ENCODE measurements at places on chromosomes 2 and 18.

DNA sequence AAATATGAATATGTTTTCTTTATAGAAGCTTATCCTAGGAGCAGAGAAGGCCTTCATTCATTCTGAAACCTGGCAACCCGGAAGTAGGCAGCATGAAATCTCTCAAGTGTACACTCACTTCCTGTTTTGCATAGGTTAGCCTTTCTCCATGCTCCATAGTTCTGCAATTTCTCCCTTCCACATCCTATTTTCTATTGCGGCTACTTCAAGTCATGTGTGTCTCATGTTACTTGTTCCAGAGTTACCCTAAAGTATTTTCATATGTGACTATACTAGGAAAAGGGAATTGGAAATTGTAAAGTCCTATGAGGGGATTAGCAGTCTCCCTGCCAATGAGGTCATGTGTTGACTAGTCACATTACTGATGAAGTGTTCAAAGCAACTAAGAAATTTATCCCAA is 320.6 kb downstream of the NCKAP5 start:
- no peak for DNase-seq

GRCh38 chr2:17533546-17533945 is 7.0 kb upstream of the VSNL1 start:
- DNase-seq, result no peak

DNA sequence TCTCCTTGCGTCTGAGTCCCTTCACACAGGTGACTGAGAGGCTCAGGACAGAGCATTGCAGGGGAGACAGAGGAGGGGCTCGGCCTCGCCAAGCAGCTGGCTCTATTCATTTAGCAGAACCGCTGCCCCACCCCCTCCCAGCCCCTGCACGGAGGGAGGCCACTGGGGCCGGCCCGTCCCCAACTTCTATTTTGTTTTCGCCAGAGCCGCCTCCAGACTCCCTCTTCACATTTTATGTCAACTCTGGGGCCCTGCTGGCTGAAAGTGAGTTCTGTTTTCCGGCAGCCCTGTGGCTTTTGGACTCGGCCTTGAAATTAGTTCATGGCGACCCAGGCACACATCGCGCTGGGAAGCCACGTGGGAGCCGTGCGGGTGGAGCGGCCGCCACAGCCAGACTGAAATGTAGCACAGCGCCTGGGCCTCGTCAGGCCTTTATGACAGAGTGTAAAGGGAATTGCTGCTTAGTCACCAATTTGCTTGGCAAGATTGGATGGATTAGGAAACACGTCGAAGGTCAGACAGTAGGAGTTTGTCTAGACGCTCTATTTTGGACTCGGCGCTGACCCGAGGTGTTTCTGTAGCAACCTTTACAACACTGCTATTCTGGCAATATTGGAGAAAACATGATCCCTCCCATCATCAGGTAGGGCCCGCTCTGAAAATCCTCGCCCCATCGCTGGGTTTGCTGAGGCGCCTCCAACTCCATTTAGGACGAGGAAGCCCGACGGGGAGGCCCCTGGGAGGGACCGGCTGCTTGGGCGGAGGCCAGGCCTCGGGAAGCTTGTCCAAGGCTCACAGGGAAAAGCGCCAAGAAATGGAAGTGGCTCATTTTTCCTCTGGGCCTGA is 90.7 kb upstream of the CTDP1 start:
- DNase-seq, result peak; percentile 34

DNA sequence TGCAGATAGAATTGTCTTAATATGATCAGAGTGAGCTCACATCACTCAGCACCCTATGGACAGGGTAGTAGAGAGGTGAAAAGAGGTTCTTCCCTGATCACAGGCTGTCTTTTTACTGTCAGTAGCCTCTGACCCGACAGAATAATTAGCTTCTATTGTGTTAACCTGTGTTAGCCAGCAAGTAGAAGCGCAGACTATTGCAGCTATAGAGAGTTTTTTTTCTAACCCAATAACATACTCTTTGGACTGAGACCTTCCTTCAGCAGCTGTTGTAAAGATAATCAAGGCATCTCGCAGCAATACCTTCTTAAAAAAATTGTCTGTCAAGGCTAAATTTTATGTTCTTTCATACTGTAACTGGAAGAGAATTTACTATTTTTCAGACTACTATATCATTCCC is 670.4 kb downstream of the ADCYAP1 start:
- DNase-seq, result no peak

DNA sequence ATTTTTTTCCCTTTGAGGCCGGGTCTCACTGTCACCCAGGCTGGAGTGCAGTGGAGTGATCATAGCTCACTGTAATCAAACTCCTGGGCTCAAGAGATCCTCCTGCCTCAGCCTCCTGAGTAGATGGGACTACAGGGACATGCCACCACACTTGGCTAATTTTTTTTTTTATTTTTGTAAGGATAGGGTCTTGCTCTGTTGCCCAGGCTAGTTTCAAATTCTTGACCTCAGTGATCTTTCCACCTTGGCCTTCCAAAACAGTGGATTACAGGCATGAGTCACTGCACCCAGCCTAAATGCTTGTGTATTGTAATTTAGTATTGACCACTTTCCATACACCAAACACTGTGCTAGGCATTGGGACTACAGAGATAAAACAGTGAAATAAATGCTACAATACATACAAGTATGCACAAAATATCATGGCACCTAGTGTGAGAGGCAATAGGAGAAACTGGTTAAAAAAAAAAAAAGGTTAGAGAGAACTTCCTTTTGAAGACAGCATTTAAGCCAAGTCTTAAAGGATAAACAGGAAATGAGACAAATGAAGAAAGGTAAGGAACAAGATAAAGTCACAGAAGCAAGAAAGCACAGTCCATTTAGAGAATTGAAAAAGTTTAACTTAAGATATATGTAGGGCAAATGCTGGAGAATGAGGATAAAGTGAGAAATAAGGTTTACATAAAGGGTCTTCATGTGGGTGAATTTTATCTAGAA is 113.4 kb downstream of the GORASP2 start:
- DNase-seq, result no peak

GRCh38 chr2:134623796-134624195 is 95.0 kb downstream of the TMEM163 start:
- no peak for DNase-seq

- no peak for DNase-seq
Observed at GRCh38 chr2:8535469-8535795, 146.4 kb upstream of the ID2 start.

DNA sequence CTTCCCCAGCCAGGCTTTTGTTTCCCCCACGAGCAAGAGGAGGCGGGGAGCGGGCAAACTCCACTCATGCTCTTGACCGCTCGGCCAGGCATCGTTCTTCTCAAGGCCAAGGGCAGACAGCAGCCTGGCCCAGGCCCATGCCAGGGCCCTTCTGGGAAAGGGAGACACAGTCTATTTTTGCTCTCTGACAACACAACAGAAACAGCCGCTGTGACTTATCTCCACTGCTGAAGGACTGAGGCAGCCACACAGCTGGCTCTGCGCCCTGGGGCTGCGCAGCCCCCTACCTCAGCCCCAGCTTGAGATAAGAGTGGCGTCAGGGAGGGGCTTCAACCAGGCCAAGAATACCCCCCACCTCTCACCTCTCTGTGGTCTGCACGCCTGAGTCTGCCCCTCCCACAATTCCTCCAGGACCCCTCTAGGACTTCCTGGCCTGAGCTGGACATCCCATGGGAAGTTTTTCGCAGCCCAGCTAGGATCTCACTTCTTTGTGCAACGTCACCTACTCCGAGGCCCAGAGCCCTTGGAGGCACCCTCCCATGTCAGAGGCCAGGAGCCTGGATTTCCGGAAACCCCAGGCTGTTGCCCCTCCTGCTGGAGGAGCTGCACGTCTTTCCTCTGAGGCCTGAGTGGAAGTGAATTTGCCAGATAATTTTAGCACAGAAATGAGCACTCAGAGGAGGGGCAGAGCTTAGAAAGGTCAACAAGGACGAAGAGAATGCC is 118.9 kb upstream of the OTOS start:
- DNase-seq, result no peak

DNA sequence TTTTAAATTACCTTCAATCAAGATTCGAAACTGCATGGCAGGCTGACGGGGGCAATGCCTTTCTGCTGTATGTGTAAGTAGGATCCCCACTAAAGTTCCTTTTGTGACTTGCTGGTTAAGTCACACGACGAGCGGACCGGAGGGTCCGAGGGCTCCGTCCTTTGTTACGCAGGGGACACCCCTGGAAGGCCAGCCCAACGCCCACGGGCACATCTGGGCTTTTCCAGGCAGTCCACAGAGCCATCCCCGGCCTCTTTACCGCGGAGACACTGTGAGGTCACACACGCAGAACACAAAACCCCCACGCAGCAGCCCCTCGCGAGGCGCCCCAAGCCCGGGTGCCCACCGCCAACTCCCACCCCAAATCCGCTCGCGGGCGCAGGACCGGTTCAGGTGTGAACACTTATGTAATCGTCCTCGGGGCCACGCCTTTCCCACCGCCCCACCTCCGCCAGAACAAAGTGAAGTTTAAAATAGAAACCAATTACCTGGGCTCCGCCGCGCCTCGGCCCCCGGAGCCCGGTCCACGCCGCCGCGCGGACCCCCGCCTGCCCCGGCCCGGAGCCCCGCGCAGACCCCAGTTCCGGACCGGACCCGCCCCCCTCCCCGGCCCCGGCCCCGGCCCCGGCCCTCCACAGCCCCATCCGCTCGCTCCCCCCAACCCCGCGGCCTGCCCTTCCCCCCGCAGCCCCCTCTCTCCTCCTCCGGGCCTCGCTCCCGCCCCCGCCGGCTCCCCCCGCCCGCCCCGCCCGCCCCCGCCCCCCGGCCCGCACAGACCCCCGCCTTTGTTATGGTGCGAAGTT is 4.2 kb downstream of the ZNF516 start:
- no peak for DNase-seq

- no peak for DNase-seq
Observed at GRCh38 chr18:26206488-26206887, 19.8 kb upstream of the TAF4B start.

- DNase-seq, result no peak
Observed at GRCh38 chr2:215970425-215970824, 42.9 kb downstream of the MREG start.

DNA sequence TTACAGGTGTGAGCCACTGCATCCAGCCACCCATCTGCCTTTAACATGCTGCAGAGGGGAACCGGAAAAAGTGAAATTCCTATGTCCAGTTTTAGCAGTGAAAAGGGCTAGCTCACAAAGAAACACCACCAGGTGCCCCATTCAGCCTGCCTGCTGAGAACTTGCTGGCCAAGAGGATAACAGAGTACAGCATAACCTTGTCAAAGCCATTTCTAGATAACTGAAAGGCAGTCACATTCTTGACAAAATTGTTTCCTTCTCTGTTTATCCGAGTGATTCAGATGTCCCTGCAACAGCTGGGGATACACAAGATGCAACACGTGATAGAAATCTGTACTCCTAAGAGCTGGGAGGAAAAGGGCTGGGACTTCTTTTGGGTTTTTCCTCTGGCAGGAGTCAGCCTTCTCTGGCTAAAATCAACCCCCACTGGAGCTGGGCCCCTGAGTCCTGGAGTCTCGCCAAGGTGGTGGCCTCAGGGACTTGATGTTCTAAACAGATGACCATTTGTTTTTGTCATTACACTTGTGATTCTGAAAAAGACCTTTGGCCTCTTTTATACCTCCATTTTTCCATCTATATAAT is 505.4 kb downstream of the BCL11A start:
- no peak for DNase-seq

DNA sequence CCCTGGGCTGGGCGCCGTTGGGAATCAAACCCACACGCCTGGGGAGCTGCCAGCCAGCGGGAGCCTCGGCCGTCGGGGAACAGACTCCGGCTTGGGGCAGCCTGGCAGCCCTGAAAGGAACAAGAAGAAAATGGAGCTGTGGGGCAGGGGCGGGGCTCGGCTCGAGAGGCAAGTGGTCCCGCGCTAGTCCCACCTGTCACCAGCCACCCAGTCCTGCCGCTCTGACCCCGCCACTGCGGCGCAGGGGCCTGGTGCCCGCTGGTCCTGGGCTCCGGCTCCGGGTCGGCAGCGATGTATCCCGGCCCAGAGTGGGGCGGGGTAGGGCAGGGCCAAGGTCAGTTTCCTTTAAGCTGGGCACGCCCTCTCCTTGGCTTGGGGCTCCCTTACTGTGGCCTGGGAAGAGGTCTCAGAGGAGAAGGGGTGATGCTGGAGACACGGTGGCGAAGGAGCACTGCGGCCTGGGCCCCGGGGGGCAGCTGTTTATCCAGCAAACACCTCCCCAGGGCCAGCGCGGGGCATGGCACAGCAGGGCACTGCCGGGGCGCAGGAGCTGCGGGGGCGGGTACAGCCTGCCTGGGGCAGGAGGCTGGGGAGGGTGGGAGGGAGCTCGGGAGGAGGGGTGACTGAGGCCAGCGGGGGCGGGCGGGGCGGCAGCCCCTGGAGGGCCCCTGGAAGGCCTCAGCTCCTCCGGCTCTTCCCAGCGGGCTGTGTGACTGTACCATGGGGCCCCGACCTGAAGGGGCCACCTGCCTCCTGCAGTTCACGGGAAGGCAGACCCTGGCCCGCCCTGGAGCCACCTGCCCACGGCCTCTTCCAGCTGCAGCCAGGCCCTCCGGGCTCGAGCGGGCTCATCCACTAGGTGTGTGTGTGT is 15.6 kb downstream of the ODC1 start:
- DNase-seq, result no peak

- DNase-seq, result no peak
Observed at GRCh38 chr2:9086465-9086864, 83.0 kb upstream of the MBOAT2 start.

GRCh38 chr2:61235716-61236115 is 73.7 kb downstream of the C2orf74 start:
- no peak for DNase-seq

DNA sequence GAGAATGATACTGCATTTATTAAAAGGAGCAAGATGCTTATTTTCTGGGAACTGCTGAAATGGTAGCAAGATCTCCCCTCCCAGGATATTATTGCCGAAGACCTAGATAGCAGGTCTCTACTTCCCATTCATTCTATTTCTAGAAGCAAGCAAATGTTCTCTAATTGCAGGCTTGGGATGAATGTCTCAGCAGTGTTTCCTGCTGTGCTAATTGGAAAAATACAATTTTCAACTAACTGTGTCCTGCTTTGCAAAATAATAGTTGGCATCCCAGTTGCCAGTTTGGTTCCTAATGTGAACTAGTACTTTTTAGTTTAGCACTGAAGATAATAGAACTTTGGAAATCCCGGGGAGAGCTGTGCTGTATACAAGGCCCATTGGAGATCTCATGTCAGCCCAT is 26.1 kb downstream of the SLC20A1 start:
- no peak for DNase-seq

DNA sequence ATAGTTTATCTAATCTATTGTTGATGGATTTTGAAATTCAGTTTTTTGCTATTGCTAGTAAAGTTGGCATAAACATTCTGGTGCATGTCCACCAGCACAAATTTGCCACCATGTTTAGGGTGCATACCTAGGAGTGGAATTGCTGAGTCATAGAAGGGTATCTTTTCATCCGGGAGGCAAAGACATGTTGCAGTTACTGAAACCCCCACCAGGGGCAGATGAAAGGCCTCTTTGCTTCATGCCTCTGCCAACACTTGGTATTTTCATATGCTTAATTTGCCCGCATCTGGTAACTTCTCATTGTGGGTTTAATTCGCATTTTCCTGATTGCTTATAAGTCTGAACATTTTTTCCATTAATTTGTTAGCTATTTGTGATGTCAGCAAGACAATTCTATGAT is 8.2 kb downstream of the DCC start:
- no peak for DNase-seq

DNA sequence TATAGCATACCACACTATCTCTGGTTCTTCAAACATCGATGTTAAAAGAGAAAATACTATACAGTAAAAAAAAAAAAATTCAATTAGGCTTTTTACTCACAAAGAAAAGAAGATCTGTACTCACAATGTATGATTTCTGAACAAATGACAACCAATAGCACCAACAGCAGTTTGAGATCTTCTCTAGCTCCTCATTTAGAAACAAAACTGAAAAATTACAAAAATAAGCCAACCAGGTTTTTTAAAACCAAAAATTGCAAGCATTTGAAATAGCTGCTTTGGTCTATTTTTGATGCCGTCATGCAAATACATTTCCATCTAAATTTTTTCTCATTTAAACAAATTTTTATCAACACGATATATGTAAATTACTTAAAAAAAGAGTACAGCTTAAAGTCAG is 34.3 kb upstream of the RALBP1 start:
- no peak for DNase-seq

Data from HS-5 (cell line).